Natural killer cell (primary cell): ENCODE measurements at places on chromosomes 3 and 15. TPM values are rescaled to one million over a fixed set of nuclear protein-coding genes. Genes with fewer than 3 reads are reported as not detected.

ARPIN gene
- total RNA-seq = 5.5 TPM

FBXO40 gene
- not detected for total RNA-seq

SH2D7 gene
- not detected for total RNA-seq

ESYT3 gene
- not detected for total RNA-seq

CCDC191 gene
- total RNA-seq = 5.5 TPM

SLC6A11 gene
- not detected for total RNA-seq

P2RY14 gene
- total RNA-seq = 0.25 TPM

MB21D2 gene
- total RNA-seq = 0.19 TPM

GOLGB1 gene
- total RNA-seq = 67.2 TPM

UTS2B gene
- total RNA-seq = 0.47 TPM

BFSP2 gene
- total RNA-seq = not detected

SRGAP3 gene
- total RNA-seq = 14.9 TPM

FBXW12 gene
- total RNA-seq = not detected

TMC3 gene
- not detected for total RNA-seq

PLCH1 gene
- total RNA-seq = 0.08 TPM

C3orf22 gene
- total RNA-seq = not detected

FBN1 gene
- 0.33 TPM for total RNA-seq

SLC24A1 gene
- total RNA-seq = 6.9 TPM

TMEM266 gene
- not detected for total RNA-seq

AADAC gene
- not detected for total RNA-seq

KLHL40 gene
- not detected for total RNA-seq

CEP97 gene
- 9.4 TPM for total RNA-seq

SAMD7 gene
- not detected for total RNA-seq

ZBBX gene
- total RNA-seq = not detected

ARGFX gene
- not detected for total RNA-seq

CHRNA5 gene
- total RNA-seq = 0.45 TPM

SLC12A8 gene
- total RNA-seq = 0.25 TPM

PLSCR5 gene
- not detected for total RNA-seq

ULK4 gene
- 19.2 TPM for total RNA-seq

CDV3 gene
- total RNA-seq = 214 TPM

HYAL2 gene
- 1.2 TPM for total RNA-seq

HIGD2B gene
- total RNA-seq = 0.88 TPM

SLC9A9 gene
- total RNA-seq = 27.2 TPM

NME9 gene
- not detected for total RNA-seq

C3orf38 gene
- total RNA-seq = 54.7 TPM

A4GNT gene
- total RNA-seq = not detected

MYH15 gene
- not detected for total RNA-seq

PEAK1 gene
- 59.3 TPM for total RNA-seq

CCK gene
- 0.54 TPM for total RNA-seq

LRRC31 gene
- not detected for total RNA-seq
